ENCODE measurements at places on chromosomes 7 and 10.

- DNase-seq: no peak
These were observed 365.2 kb upstream of the ZMIZ1 start for GRCh38 chr10:78703593-78703992.

DNA sequence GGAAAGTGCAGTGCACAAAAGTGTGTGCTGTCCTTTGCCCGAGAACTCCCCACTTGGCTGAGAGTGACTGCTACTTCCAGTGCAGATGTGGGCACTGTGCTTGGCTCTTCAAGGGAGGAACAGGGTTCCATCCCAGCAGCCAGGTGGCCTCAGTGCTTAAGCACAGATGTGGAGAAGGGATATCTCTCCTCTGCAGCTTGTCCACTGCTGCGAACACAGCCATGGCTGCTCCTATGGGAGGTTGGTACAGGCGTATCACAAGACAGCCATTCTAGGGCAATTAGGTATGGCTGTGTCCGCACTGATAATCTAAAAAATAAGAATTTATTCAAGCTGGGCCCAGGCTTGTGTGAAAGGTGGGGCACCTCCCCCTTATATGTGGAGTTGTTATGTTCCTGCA, 66.6 kb downstream of the GLCCI1 start:
- no peak for DNase-seq

DNA sequence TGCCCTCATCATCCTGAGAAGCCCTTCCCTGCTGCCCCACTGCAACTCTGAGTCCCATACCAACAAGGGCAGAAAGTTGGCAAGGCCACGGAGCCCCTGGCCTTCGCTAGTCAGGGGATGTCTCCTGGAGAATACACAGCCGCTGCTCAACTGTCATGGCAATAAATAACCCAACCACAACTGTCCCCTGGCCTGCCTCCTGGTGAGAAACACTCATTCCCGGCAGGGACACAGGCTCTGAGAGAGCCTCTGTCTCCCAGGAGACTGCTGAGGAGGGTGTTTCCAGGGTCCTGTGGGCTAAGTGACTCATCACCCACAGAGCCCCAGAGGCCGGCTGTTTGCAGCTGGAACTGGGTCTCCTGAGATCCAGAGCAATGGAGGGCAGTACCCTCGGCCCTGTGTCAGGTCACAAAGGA, 354.1 kb downstream of the TNS3 start:
- no peak for DNase-seq

GRCh38 chr7:100019908-100020307, 4.5 kb downstream of the ZKSCAN1 start:
- no peak for DNase-seq

DNA sequence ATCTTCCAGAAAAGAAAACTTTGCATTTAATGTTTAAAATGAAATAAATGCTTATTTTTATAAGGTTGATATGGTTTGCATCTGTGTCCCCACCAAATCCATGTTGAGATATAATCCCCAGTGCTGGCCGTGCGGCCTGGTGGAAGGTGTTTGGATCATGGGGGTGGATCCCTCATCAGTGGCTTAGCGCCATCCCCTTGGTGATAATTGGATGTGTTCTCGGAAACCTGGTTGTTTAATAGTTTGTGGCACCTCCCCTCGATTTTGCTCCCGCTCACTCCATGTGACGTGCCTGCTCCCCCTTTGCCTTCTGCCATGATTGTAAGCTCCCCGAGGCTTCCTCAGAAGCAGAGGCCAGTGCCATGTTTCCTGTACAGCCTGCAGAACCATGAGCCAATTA, 2.4 kb upstream of the MTPAP start:
- no peak for DNase-seq

GRCh38 chr10:49273082-49273465, 25.9 kb upstream of the C10orf71 start:
- no peak for DNase-seq
